ENCODE measurements at places on chromosomes 1 and 21. TPM values are rescaled to one million over a fixed set of nuclear protein-coding genes. Genes with fewer than 3 reads are reported as not detected.
A peak's percentile ranks its signal among the peaks of the same experiment; 100 is the strongest.

MSTO1 gene
- 41.6 TPM for total RNA-seq

SPRR2A gene
- total RNA-seq: not detected

DNA sequence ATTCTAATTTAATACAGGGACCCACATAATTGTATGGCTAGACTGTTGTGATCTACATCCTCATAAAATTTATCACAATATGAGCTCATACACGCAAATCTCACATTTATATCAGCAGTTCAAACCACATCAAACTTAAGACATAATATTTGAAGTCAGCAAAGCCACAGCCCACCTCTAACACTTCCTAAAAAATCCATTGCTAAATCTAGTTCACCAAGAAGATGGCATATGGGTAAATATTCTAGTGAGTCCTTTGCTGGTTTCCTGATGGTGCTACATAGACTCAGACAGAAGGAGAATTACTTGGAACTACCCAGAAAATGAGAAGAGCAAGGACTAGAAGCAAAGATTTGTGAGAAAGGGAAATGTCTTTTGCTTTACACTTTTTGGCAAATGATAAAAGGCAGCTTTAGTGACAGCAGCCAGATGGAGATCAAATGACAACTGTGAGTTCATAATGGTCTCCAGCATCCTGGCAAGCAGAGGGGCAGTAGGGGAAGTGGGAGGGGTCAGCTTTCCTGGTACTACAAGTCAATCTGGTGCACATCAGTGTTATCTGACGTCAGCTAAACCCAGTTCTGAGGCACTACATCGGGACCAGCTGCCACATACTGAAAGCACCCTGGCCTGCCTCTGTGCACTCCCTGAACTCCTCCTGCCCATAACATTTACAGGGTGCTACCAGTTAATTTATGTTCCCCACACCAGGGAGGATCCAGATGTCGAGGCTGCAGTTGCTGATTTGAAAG lies 10.6 kb upstream of the GADD45A start:
- peak; percentile 56 for DNase-seq

CFAP107 gene
- total RNA-seq: not detected

GRCh38 chr1:26373789-26374188 lies 1.2 kb upstream of the ZNF683 start:
- no peak for DNase-seq

ZNF326 gene
- 20.3 TPM for total RNA-seq

GRCh38 chr1:52697795-52698674 lies at the start of gene COA7:
COA7 (minus strand) TSS chr1:52698347; CDS start chr1:52698326, 21 bp downstream.
- peak; percentile 66 for DNase-seq

DNA sequence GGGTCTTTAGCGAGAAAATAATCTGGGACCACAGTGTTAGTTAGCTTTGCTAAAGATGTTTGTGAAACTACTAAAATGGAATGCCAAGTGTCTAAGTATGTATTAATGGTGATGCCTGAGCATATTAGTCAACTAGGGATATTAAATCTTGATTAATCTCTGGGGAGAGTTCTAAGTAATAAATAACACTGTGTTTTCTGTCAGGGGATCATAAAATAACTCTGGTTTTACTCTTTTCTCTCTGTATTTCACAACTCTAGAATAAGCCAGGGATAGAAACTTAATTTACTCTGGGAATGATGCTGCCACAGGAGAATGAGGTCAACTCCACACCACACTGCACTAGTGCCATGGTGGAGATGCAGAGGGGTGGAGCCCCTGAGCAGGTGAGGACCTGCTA lies 399.2 kb downstream of the PTBP2 start:
- no peak for DNase-seq

GRCh38 chr1:157646144-157646543 lies 48.3 kb upstream of the FCRL4 start:
- DNase-seq: no peak

ETV3L gene
- total RNA-seq: not detected

PCSK9 gene
- not detected for total RNA-seq

SLC5A9 gene
- total RNA-seq: not detected

GRCh38 chr1:235945775-235946570 lies 79.3 kb upstream of the LYST start:
- DNase-seq: no peak

DNA sequence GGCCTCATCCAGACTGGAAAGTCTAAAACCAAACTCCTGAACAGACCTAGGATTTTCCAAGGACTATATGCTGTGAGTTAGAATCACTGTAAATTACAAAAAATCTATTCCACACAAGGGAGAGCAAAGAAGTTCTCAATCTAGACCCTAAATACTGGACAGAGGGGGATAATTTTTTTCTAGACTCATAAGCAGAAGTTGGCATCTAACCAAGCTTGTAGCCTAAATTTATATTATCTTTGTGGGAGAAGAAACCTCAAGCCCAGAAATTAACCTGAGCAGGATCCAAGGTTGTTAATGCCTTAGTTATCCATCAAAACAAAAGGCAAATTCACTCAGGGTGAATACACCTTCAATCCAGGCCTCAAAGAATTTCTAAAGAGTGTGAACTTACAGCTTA lies 290.2 kb downstream of the SMYD3 start:
- DNase-seq: no peak

CHAF1B gene
- total RNA-seq: 35.1 TPM

DNA sequence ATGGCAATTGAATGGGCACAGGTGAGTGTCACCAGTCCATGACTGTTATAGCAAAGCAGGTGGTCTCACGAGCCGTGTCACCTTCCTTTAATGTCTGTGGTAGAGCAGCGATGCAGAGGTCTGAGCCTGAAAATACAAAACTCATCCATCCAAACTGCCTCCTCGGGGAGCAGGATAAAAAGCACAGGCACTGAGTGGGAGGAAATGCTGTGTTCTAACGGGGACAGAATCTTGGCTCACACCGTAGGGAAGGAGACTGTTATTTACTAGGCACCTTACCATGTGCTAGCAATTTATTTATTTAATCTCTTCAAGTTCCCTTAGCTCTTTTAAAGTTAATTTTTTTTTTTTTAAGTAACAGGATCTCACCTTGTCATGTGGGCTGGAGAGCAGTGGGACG lies 1.2 kb downstream of the ASCL5 start:
- DNase-seq: no peak

GRCh38 chr1:12413664-12414410 lies 184.0 kb downstream of the VPS13D start:
- no peak for DNase-seq

KRTAP19-4 gene
- not detected for total RNA-seq

DNA sequence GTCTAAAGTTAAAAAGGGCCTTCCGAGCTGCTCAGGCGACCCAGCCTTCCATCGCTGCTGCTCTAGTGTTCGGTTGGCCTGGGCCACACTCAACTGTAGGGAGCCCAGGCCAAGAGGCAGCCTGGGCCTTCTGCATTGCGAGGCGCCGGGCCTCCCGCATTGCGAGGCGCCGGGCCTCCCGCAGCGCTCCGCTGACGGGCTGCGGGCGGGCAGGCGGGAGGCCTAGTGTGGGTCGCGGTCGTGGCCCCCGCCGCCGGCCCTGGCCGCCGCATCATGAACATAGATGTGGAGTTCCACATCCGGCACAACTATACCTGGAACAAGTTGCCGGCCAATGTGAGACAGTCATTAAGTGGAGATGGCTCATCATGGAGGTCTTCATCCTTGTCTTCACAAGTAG lies 48.3 kb downstream of the PPIAL4G start:
- DNase-seq: no peak

ANGPTL1 gene
- not detected for total RNA-seq

GRCh38 chr1:24125456-24125855 lies 13.5 kb upstream of the MYOM3 start:
- DNase-seq: no peak

GRCh38 chr21:38048167-38048566 lies 131.9 kb upstream of the KCNJ6 start:
- no peak for DNase-seq

DNA sequence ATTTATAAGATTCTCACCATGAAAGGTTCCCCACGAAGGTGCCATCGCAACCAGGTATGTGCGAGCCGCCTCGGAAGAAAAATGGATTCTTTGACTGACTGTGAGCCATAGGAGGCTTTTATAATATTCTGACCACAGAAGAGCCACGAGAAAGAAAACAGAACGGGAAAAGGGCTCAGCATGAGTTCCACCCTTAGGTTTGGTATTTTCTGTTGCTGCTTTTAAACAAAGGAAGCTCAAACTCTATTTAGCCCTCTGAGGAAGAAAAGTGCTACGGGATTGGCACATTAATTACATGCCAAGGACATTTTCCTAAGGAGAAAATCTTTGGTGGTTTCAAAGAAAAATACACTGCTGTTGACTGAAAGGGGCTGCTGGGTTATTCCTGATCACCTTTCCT lies 39.3 kb downstream of the MIS18A start:
- no peak for DNase-seq

DNA sequence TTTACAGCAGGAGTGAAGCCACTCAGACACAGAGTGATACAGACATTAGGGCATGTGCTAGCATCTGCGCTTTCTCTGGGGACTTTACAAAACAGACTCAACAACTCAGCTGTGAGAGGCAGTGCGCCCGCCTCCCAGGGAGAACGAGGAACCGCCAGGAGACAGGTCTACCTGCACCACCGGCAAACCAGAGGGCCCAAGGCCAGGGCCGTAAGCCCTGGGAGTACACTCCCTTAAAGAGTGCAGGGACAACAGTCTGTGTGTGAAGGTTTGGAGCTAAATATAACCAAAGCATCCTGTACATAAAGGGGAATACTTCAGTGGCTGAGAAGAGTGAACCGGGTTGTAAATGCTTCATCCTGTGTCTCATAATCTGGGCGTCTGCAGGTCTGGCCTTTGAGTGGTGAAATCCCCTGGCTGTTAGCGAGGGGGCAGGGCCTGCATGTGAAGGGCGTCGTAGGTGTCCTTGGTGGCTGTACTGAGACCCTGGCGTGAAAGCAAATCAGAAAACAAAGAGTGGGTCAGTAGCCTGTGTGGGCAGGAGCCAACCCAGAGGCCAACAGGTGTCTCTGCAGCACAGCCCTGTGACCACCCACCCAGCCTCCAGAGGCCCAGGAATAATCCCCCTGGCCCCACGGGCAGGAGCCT lies 86.9 kb downstream of the CD247 start:
- DNase-seq: no peak

GRCh38 chr21:31725202-31725839 lies 6.6 kb downstream of the SCAF4 start:
- peak; percentile 27 for DNase-seq

GRCh38 chr1:26353210-26353859 lies 595 bp downstream of the CRYBG2 start:
- no peak for DNase-seq

DNAI4 gene
- total RNA-seq: 1.8 TPM

SLC6A17 gene
- 0.53 TPM for total RNA-seq

CASQ1 gene
- total RNA-seq: not detected

DNA sequence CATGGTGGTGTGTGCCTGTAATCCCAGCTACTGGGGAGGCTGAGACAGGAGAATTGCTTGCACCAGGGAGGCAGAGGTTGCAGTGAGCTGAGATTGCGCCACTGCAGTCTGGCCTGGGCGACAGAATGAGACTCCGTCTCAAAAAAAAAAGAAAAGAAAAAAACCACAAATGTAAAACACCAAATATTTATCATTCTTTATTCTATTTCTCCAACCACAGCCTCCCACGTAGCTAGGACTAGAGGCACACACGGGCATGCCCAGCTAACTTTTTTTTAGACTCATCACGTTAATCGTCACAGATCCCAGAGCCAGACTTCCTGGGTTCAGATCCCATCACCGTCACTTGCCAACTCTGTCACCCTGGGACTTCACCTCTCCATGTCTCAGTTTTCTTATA lies 13.5 kb downstream of the DNAJC16 start:
- no peak for DNase-seq

Measured in activated T-cell treated with anti-CD3 and anti-CD28 coated beads, Interleukin-2, amount 50 U/mL, for 72 hours (primary cell).